ENCODE measurements at places on chromosomes 16 and 17. TPM values are rescaled to one million over a fixed set of nuclear protein-coding genes. Genes with fewer than 3 reads are reported as not detected.
A peak's percentile ranks its signal among the peaks of the same experiment; 100 is the strongest.

- DNase-seq = no peak
- no peak overlapping the region for H3K27ac ChIP-seq
- H3K36me3 ChIP-seq = no peaks in the 10 kb centered on the region
- no peaks in the 10 kb centered on the region for H3K4me1 ChIP-seq
- H3K27me3 ChIP-seq = no peaks in the 10 kb centered on the region
- H3K4me3 ChIP-seq = no peak overlapping the region
Measured at GRCh38 chr17:1197781-1198490, 18.2 kb upstream of the ABR start.

DNA sequence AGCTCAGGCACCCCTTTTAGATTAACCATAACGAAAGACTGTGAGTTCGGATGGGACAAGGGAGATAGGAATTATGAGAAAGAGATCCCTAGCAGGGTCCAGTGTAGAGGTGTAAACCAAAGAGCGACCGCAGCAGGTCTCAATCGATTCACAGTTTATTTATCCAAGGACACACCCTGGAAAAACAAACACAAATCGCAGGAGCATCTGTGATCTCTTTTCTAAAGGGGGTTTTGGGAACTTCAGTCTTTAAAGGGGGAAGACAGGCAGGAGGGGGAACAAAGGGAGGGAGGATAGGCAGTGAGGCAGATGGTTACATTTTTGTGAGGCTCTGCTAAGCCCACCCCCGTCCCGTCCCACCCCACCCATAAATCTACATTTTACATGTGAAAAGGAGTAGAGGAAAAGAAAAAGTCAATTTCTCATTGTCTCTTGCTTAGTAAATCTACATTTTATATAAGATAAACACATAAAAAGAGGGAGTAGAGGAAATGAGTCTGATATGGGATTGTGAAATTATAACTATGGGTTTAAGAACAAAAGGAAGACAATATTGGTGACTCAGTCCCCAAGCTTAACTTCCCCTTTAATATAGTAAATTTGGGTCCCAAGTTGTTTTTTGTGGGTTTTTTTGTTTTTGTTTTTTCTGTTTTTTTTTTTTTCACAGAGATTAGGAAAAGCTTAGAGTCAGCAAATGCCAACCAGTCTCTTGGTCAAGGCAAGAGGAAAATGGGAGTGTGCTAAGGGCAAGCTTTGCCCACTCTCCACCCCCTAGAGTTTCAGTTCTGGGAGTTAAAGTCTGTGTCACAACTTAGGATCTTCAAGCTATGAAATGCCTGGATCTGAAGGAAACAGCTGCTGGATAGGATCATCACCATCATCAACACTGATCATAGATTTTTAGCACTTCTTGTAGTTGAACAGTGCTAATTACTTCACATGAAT is 160.9 kb upstream of the CDH5 start:
- no peak for DNase-seq
- H3K27ac ChIP-seq = no peak overlapping the region
- H3K36me3 ChIP-seq = no peaks in the 10 kb centered on the region
- peaks cover 3% of the 10 kb centered on the region for H3K4me1 ChIP-seq
- H3K27me3 ChIP-seq = no peaks in the 10 kb centered on the region

AGRP gene
- not detected for total RNA-seq

DNA sequence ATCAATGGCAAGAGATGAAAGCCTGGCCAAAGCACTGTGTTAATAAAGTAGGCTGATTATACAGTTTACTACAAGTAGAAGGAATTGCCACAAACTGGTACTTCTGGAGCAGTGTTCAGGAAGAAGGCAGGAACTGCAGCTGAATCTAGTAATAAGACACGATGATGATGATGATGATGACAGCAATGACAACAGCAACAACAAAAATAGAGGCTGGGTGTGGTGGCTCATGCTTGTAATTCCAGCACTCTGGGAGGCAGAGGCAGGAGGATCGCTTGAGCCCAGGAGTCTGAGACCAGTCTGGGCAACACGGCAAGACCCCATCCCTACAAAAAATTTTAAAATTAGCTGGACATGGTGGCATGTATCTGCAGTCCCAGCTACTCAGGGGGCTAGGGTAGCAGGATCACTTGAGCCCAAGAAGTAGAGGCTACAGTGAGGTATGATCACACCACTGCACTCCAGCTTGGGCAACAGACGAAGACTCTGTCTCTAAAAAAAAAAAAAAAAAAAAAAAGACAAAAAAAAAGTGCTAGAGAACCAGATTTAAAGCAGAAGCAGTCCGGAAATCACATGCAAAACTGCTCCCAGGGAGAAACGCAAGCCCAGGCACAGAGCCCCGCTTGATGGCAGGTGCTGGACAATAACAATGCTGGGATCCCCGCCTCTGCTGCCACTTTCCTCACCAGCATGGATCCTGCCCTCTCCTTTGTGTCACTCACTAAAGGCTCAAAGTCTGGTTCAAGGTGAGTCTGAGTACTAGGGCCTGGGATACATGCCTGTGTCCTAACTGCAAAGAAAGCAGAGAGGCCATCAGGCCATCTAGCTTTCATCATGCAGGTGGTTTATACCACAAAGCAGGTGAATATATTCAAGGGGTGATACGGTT is 44.8 kb downstream of the CPPED1 start:
- peak overlapping the region; percentile 32 for H3K27ac ChIP-seq
- DNase-seq = no peak
- H3K27me3 ChIP-seq = no peaks in the 10 kb centered on the region

GRCh38 chr16:20318437-20318836 is 8.9 kb downstream of the GP2 start:
- no peak for DNase-seq
- H3K4me1 ChIP-seq = no peaks in the 10 kb centered on the region
- no peaks in the 10 kb centered on the region for H3K36me3 ChIP-seq
- no peak overlapping the region for H3K27ac ChIP-seq

GRCh38 chr17:80082403-80083135 is 18.8 kb upstream of the GAA start:
- H3K36me3 ChIP-seq = no peaks in the 10 kb centered on the region
- no peaks in the 10 kb centered on the region for H3K4me1 ChIP-seq
- no peak overlapping the region for H3K4me3 ChIP-seq
- H3K27me3 ChIP-seq = no peaks in the 10 kb centered on the region

- H3K27ac ChIP-seq = no peak overlapping the region
- no peaks in the 10 kb centered on the region for H3K36me3 ChIP-seq
- H3K4me3 ChIP-seq = no peak overlapping the region
- no peaks in the 10 kb centered on the region for H3K4me1 ChIP-seq
Measured at GRCh38 chr17:80497726-80498241, 21.4 kb upstream of the NPTX1 start.

DNA sequence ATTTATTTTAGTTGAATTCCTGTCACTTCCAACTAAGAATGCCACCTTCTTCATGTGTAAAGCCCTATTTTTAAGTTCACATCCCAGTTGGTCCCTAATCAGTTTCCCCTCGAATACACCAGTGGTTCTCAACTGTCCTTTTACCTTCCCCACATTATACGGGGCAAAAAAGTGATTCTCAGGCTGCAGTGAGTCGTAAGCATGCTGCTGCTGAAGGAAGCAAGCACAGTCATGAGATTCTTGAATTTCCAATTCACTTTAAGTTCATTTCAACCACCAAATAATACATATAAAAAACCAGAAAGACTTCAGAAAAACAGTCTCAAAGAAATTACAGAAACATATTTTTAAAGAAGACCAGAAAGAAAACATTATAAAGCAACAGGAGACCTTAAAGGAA is 47.9 kb downstream of the UBE2G1 start:
- DNase-seq = no peak
- H3K4me1 ChIP-seq = peaks cover 2% of the 10 kb centered on the region
- no peak overlapping the region for H3K4me3 ChIP-seq
- H3K27me3 ChIP-seq = no peaks in the 10 kb centered on the region
- H3K36me3 ChIP-seq = no peaks in the 10 kb centered on the region

DNA sequence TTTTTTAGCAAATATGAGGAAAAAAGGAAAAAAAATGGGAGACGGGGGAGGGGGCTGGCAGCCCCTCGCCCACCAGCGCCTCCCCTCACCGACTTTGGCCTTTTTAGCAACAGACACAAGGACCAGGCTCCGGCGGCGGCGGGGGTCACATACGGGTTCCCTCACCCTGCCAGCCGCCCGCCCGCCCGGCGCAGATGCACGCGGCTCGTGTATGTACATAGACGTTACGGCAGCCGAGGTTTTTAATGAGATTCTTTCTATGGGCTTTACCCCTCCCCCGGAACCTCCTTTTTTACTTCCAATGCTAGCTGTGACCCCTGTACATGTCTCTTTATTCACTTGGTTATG is 1.2 kb upstream of the TMEM88 start:
- peaks cover 28% of the 10 kb centered on the region for H3K4me1 ChIP-seq
- DNase-seq = no peak
- peaks cover 32% of the 10 kb centered on the region for H3K36me3 ChIP-seq
- no peak overlapping the region for H3K27ac ChIP-seq
- no peaks in the 10 kb centered on the region for H3K27me3 ChIP-seq

XAF1 gene
- total RNA-seq = 21.5 TPM

Measured in endothelial cell of umbilical vein (primary cell).